Peyer's patch (tissue), 4 donors: ENCODE measurements at places on chromosomes 7 and 10. TPM values are rescaled to one million over a fixed set of nuclear protein-coding genes. Genes with fewer than 3 reads are reported as not detected.

EBLN1 gene
- not detected for total RNA-seq

SEMA3C gene
- 46.0 TPM for total RNA-seq

KCNMA1 gene
- total RNA-seq, result 28.0 TPM

SLC13A4 gene
- total RNA-seq, result not detected

ASZ1 gene
- not detected for total RNA-seq

- no peak for DNase-seq
These were observed 87.4 kb downstream of the CELF2 start for GRCh38 chr10:11104772-11105675.

GRCh38 chr7:134856691-134857090 is 77.3 kb downstream of the CALD1 start:
- no peak for DNase-seq

DNA sequence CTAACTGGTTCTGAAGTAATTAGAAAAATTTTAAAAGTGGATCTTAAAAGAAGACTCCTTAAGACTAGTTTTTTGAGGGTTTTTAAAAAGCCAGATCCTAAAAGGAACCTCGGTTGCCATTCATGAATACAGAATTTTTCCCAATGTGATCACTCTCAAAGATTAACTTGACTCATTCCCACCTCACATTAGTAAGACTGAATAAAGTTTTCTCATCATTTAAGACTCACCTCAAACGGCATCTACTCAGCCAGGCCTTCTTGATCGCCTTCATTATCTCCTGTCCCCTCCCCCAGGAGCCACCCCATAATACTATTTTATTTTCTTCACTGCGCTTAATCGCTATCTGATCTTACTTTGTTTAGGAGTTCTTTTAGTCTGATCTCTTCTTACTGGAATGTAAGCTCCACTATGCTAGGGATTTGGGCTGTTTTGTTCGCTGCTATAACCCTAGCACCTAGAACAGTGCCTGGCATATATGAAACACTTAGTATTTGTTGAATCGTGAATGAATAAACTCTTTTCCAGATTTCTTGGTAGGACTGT is 55.9 kb upstream of the PCGF5 start:
- no peak for DNase-seq

- DNase-seq, result no peak
These were observed 131.6 kb downstream of the CD36 start for GRCh38 chr7:80770061-80770460.

DNA sequence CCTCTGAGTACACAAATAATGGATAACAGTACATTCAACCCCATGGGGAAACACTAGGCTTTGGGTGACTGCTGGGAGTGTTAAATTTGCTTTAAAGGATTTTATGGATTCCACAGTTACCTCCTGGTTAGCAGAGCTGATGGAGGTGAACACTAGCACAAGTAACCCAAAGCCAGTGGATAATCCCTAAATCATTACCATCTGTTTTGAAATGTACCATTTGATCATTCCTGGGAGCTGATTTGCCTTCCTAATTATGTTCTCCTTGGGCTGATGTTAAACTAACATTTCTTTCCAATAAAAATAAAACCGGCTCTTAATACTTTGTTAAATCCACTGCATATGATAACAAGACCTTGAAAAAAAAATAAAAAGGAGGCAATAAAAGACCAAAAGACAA is 493.9 kb downstream of the PLXNA4 start:
- no peak for DNase-seq
